Stimulated activated CD8-positive, alpha-beta memory T cell treated with anti-CD3 and anti-CD28 coated beads, Interleukin-2, amount 100 ng/mL, for 1 hour (primary cell): ENCODE measurements at places on chromosomes 3 and 15.

GRCh38 chr15:63833021-63833696, 589 bp downstream of the HERC1 start:
- peak; percentile 21 for DNase-seq

DNA sequence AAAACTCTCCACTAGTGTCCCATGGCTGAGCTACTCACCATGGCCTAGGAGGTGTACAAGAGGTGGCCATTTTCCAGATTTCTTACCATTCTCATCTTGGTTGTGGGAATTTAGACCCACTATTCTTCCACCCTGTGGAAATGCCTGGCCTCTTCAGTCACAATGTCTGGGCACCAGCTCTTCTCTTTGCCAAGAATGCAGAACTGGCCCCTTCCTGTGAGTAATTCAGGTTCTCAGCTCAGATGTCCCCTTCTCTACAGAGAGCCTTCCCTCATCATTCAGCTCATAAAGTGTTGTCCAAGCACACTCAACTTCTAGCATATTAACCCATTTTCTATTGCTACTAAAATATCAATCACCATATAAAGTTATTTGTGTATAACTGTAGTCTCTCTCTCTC, 575.5 kb upstream of the KCNMB2 start:
- no peak for DNase-seq

DNA sequence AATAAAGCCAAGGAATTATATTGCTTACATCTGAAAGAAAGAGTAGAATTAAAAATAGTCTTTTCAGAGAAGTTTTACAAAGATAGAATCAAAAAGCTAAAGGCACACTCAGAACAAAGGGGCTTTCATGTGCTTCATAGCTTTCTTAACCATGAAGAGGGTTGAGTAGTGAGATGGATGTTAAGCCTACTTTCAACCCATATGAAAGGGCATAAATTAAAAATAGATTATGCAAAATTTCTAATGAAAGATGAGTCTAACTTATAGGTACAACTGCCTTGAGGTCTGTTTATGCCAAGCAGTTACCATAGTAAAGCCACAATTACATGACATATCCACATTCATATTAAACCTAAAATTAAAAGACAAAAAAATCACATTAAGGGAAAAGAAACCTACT, 223.3 kb upstream of the ARHGEF26 start:
- no peak for DNase-seq

GRCh38 chr3:30161375-30161774, 445.0 kb upstream of the TGFBR2 start:
- no peak for DNase-seq

DNA sequence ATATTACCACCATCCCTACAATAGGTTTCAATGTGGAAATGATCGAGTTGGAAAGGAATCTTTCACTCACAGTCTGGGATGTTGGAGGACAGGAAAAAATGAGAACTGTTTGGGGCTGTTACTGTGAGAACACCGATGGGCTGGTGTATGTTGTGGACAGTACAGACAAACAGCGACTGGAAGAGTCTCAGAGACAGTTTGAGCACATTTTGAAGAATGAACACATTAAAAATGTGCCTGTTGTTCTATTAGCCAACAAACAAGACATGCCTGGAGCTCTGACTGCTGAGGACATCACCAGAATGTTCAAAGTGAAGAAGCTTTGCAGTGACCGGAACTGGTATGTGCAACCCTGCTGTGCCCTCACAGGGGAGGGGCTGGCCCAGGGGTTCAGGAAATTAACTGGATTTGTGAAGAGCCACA, 510 bp downstream of the ARL14 start:
- DNase-seq: no peak

DNA sequence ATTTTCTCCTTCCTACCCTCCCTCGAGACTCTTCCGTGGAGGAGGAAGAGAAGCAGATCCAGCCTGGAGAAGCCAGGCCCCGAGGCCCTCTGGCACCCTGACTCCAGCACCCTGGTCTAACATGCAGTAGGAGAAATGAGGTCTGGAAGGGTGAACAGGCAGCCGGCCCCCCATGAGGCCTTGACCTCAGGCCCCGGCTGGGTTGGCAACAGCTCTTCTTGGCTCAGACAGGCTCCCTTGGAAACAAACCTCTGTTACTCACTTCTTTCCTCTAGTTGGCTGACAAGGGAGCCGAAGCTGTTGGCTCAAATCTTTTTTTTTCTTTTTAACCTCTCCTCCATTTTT, 73.4 kb downstream of the CPN2 start:
- DNase-seq: no peak

DNA sequence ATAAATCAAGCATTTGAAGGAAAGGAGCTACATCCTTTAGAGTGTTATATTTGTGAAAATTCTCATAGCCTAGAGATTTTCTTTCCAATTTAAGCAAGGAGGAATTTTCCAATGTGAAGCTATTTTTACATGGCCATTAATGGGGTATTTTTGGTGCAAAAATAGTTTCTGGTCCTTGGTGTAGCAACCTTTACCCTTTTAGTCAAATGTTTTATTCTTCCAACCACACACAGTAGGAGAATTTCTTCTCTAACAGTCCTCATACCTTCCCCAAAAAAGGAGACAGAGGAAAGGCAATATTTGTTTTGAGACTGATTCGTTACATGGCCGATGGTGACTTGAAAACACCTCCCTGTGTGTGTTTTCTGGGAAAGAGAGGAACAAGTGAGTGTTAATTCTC, 261.2 kb downstream of the PTPRG start:
- no peak for DNase-seq

DNA sequence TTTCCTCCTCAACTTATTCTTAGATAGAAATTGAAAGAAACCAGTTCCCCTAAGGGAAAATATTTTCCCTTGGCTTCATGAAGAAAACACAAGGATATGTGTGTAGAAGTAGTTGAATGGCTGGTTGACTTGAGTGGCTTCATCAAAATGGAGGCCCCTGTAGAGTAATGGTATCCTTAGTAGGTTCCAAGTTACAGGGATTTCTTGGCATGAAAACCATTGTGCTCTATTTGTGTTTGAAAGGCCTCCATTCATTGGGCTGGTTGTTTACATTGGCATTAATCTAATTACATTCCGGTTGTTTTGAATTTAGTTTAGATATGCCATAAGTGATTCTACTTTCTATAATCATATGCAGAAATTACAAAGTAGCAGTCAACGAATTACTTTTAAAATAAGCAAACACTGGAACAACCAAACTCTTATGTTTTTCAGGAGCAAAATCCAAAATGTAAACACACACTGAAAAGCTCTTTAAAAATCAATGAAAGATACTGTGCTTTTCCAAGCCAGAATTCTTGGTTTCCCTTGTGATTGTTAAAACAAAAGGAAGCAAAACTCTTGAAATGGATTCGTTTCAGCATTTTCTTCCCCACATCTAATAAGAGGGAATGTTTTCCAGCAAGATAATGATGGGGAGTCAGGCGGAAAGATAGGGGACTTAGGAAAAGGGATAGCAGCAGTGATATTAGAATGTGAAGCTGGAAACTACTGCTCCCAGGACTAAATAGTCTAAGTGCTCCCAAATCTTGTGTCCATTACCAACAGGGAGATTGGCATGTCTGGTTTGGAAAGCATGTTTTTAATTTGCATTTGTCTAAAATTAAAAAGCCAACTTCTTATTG, 77.0 kb downstream of the EPHA3 start:
- no peak for DNase-seq

DNA sequence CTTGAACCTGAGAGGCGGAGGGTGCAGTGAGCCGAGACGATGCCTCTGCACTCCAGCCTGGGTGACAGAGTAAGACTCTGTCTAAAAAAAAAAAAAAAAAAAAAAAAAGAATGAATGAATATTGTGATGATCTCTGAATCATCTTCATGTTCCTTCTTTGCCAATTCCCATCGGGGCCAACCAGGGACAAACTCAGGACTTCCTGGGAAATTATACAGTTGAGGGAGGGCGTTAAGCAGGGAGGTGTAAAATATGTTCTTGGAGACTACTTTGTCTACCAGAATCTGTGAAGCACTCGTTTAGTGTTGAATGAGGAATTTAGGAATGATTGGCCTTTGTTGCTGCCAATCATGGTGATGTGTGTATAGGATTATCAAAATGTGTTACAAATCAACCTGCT, 210.6 kb downstream of the PTPRG start:
- no peak for DNase-seq

DNA sequence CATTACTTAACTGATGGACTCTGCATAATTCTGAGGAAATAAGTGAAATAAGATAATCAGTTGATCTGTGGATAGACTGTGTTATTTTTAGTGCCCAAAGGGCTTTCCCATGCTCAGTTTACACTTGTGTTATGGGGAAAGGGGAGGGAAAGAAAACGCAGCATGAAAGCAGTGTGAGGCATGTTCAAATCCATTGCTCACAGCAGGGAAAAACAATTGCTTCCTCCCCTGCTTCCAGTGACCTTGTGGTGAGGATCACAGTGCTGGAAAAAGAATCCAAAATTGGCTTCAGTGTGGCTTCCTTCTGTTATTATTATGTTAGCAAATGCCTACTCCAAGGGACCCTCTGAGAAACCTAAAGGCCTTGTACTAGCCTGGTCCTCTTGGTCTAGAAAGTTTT, 285.1 kb upstream of the CDIN1 start:
- DNase-seq: no peak

GRCh38 chr15:74616366-74616939, 817 bp downstream of the CLK3 start:
- DNase-seq: peak; percentile 29
